ENCODE measurements at places on chromosomes 3 and 15.

DNA sequence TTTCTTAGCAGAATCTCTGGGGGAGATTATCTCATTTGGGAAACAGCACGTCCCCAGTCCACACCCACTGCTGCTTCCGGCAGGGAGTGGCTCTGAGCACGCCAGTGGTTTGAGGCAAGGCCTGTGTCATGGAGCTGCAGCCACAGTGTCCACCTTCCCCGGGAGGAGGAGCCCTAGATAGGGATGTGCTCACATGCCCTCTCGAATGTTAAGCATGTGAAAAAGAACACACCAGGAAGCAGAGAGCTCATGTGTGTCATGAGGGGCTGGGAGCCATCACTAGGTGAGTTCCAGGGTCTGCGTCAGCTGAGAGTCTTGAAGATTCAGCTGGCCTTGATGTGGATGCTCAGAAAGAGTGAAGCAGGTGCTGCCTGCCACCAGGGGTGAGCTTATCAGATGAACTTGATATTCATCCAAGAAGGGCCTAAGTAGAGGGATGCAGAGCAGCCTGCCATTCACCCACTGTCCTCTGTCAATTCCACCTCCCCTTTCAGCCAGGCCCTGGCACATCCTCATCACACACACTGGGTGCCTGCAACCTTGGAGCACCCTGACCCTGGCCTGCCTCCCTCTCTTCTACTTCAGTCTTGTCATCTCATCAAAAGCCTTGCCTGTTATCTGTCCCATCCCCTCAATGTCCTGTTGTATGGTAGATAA lies 16.3 kb downstream of the ITGA11 start:
- DNase-seq: no peak

DNA sequence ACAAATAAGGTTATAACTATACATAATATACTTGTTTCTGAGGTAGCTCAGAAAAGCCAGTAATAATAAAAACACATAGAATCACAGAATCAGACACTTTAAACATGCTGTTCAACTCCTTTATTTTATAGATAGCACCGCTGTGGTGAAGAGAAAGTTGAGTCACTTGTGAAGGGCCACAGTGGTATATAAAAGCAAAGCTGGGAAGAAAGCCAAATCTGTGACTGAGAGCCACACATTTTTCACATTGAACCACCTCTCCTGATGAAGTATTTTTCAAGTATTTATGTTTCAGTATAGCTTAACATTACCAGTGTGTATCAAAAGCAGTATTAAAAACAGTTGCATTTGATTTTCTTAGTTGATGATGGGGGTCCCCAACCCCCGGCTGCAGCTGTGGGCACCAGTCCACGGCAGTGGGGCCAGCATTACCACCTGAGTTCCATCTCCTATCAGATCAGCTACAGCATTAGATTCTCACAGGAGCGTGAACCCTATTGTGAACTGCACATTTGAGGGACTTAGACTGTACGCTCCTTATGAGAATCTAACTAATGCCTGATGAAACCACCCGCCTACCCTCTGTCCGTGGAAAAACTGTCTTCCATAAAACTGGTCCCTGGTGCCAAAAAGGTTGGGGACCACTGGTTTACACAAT lies 46.2 kb downstream of the TBL1XR1 start:
- no peak for DNase-seq

GRCh38 chr3:127296166-127296565 lies 8.3 kb upstream of the PRR20G start:
- no peak for DNase-seq

- no peak for DNase-seq
Measured at GRCh38 chr3:109045271-109046040, 72.5 kb downstream of the MORC1 start.

- peak; percentile 5 for DNase-seq
Measured at GRCh38 chr15:81947548-81947947, 98.3 kb downstream of the MEX3B start.

DNA sequence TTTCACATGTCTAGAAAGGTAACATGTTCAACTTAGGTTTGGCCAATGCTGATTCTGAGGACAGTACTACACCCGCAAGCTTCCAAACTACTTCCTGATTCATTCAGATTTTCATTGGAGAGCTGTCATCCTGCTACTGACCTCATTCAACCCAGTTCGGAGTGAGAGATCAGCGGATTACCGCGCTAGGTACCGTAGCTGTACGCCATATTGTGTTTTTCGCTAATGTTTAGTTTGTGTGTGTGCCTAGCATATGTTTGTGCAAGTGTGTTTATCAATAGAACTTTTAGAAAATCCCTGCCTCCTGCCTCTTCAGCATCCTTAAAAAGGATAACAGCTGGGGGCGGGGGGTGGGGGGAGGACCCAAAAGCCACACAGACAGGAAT lies 1.1 kb downstream of the ZBTB20 start:
- peak; percentile 54 for DNase-seq

GRCh38 chr3:126997455-126998038 lies 14.6 kb downstream of the PLXNA1 start:
- DNase-seq: no peak

- no peak for DNase-seq
Measured at GRCh38 chr3:114231616-114232015, 5.8 kb downstream of the ZNF80 start.

DNA sequence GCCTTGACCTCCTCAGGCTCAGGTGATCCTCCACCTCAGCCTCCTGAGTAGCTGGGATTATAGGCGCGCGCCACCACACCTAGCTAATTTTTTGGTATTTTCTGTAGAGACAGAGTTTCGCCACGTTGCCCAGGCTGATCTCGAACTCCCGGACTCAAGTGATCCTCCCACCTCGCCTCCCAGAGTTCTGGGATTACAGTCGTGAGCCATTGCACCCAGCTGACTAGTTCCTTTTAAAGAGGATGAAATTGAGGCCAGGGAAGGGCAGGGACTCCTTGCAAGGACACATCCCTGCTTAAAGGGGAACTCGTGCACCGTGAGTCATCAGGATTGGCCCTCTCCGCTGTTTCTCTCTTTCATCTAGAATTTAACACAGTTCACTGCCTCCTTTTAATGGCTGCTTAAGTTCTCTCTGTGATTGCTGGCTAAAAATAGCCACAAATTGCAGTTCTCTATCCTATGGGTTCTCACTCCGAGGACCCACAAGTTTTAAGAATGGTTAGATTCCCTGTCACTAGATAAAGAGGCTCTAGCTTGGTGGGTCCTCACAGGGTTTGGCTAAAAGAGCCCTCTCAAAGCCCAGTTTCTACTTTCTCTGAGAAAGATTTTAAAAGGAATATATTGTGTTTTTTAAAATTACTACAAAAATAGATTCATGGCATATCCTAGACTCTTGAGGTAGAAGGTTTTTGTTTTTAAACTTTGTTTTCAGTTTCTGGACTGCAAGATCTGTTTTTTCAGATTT lies 1.4 kb downstream of the CRTAP start:
- peak; percentile 88 for DNase-seq

DNA sequence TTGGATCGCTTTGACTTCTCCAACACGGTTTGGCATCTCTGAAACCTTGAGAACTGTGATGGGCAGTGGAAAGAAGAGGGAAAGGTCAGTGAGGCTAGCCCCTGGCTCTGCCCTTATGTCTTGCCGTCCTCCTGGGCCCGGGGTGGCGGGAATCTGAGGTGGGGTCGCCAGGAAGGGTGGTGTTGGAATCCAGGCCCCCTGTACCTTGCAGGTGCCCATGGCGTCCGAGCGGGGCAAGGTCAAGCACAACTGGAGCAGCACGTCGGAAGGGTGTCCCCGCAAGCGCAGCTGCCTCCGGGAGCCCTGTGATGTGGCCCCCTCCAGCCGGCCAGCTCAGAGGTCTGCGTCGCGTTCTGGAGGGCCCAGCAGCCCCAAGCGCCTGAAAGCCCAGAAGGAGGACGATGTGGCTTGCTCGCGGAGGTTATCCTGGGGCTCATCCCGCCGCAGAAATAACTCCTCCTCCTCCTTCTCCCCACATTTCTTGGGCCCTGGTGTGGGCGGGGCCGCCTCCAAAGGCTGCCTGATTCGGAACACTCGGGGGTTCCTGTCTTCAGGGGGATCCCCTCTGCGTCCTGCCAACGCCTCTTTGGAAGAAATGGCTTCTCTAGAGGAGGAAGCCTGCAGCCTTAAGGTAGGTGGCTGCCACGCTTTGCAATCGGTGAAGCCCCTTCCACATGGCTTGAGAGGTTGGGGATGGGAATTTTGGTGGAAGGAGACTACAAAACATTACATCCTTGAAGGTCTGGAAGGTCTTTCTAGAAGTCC lies 907 bp downstream of the TATDN2 start:
- DNase-seq: peak; percentile 29

GRCh38 chr3:10775259-10775658 lies 40.8 kb upstream of the SLC6A11 start:
- DNase-seq: no peak

- no peak for DNase-seq
Measured at GRCh38 chr3:51173518-51174271, 211.4 kb upstream of the MANF start.

GRCh38 chr15:57327985-57328471 lies 48.3 kb upstream of the CGNL1 start:
- DNase-seq: no peak
